Pons (tissue), 1 donor: ENCODE measurements at places on chromosomes 1 and 21.

DNA sequence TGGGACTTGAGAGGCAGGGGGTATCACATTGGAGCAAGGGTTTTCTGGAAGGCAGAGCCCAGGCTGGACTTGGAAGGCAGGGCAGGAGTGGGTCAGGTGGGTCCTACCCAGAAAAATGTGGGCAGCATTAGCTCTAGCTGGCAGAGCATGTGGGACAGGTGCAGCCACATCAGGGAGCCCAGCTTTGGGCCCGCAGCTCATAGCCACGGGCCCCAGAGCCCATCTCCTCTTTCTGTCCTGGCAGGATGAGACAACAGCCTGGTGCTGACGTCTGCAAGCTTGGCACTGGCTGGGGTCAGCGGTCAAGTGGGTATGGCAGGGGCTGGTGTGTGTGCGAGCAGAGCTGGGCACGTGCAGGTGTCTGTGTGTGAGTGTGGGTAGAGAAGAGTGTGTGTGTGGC, 154.7 kb downstream of the GRIK3 start:
- DNase-seq = no peak

GRCh38 chr1:10934150-10934818, 78.2 kb upstream of the TARDBP start:
- DNase-seq = no peak

DNA sequence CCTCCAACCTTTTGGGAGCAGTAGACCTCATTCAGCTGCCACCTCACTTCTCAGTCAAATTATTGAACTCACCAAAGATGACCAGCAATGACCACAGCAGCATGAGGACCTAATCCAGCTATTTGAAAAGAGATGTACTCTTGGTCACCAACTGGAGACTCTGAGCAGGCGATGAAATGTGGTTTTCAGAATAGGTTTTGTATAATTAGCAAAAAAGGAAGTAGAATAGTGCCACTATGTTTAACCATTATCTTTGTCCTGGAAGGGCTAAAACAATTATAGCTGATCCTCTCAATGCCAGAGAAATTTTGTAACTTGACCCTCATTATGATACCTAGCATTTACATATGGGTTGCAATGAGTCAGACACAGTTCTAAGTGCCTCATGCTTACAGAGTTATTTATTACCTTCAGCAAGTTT, at the start of gene FCRL2:
FCRL2 (minus strand) TSS at position 162 of the 421 bp plus-strand sequence; CDS start at position 103, 59 bp downstream.
- DNase-seq = no peak

- DNase-seq = no peak
Measured at GRCh38 chr1:56444960-56445646, 134.3 kb downstream of the PLPP3 start.
